Epithelial cell of prostate (primary cell): ENCODE measurements at places on chromosomes 4 and X.

- no peak for DNase-seq
Observed at GRCh38 chr4:185718578-185719499, 93.2 kb downstream of the SORBS2 start.

DNA sequence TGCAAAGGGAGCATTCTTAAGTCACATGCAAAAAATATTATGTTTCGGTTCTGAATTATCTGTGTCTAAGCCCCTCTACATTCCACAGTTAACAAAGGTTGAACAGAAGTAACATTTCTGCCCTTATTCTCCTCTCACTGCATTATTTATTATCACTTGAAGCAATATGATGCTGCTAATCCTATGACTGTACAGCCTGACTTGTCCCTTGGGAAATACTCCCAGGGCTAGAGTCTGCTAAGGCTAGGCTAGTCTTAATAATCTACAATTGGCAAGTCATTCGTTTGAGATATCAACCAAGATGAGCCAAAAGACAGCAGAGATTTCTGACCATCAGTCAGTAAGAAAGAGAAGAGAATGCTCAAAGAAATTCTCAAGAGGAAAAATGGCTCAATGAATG lies 226.9 kb upstream of the HCCS start:
- no peak for DNase-seq

GRCh38 chr4:111695677-111696076 lies 449.6 kb upstream of the FAM241A start:
- DNase-seq = no peak

DNA sequence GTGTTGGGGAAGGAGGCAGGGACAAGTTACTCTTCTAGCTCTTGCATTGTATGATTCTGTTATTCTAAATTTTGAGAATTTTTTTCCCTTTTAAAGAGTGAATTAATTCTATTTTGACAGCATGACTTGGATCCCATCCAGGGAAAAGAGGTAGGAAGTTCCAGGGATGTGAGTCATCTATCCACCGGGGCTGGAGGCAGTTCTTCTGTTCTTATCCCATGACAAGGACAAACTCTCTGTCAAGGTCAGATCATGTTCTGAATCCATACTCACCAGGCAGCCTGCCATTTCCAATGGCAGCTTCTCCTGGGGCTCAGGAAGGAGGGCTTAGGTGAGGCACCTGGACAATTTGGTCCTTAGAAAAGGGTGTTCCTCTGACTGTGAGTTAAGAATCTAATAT lies 132.0 kb upstream of the MED14 start:
- DNase-seq = no peak

- DNase-seq = no peak
Observed at GRCh38 chrX:50103866-50104566, 96.8 kb downstream of the AKAP4 start.

GRCh38 chrX:151821226-151821625 lies 86.7 kb downstream of the CNGA2 start:
- DNase-seq = no peak

GRCh38 chr4:121958777-121959176 lies 6.9 kb upstream of the TRPC3 start:
- no peak for DNase-seq
